ENCODE measurements at places on chromosomes 5 and 9. TPM values are rescaled to one million over a fixed set of nuclear protein-coding genes. Genes with fewer than 3 reads are reported as not detected.

GRCh38 chr9:113570106-113570505 lies 106.6 kb downstream of the RGS3 start:
- DNase-seq: no peak

- no peak for DNase-seq
These were observed 87.6 kb downstream of the SLC24A2 start for GRCh38 chr9:19701274-19701673.

DNA sequence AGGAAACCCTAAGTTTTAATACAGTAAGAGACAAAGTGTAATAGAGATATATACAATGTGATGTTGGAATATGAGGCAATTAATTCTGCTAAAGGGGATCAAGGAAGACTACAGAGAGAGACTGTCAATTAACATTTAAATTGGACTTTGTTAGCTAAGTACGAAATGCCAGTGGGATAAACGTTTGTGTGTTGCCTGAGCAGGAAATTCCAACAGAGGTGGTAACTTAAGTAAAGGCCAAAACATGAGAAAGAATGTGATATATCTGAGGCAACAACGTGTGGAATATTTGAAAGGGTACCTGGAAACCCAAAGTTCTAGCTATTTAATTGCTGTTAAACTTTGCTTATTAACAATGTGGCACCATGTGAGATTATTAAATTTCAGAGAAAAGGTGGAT lies 1666.9 kb upstream of the WWC1 start:
- no peak for DNase-seq

Gene GPR151
- total RNA-seq: 0.18 TPM
